ENCODE measurements at places on chromosomes 1 and 21. TPM values are rescaled to one million over a fixed set of nuclear protein-coding genes. Genes with fewer than 3 reads are reported as not detected.
A peak's percentile ranks its signal among the peaks of the same experiment; 100 is the strongest.

Gene DNALI1
- not detected for total RNA-seq

Gene C1orf232
- total RNA-seq = not detected

Gene MYBPH
- total RNA-seq = not detected

- no peak for DNase-seq
- H3K4me3 ChIP-seq = no peak overlapping the region
- peaks cover 16% of the 10 kb centered on the region for H3K36me3 ChIP-seq
- no peaks in the 10 kb centered on the region for H3K4me1 ChIP-seq
These were observed 51.7 kb downstream of the SWT1 start for GRCh38 chr1:185208626-185209180.

GRCh38 chr1:165904948-165905347 is 77.5 kb downstream of the UCK2 start:
- no peak overlapping the region for H3K27ac ChIP-seq
- no peak for DNase-seq
- peaks cover 38% of the 10 kb centered on the region for H3K36me3 ChIP-seq
- no peaks in the 10 kb centered on the region for H3K27me3 ChIP-seq

DNA sequence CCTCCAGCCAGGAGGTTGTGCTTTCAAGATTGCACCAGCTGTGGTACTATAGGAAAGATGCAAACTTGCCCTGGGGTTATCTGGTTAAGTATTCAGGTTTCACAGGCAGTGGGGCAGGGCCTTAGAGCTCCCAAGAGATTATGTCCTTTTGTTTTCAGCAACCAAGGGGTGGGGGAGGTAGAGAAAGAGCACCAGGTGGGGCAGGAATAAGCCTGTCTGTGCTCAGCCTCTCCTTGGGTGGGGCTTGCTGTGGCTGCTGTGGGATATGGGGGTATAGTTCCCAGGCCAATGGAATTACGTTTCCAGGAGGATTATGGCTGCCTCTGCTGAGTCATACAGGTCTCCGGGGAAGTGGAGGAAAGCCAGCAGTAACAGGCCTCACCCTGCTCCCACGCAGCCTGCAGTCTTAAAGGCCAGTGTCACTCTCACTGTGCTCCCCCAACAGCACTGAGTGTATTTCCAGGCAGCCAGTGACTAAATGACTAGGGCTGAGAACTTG is 508.6 kb downstream of the RWDD3 start:
- no peaks in the 10 kb centered on the region for H3K4me1 ChIP-seq
- no peak overlapping the region for H3K27ac ChIP-seq
- no peaks in the 10 kb centered on the region for H3K27me3 ChIP-seq
- no peaks in the 10 kb centered on the region for H3K36me3 ChIP-seq
- H3K4me3 ChIP-seq = no peak overlapping the region

DNA sequence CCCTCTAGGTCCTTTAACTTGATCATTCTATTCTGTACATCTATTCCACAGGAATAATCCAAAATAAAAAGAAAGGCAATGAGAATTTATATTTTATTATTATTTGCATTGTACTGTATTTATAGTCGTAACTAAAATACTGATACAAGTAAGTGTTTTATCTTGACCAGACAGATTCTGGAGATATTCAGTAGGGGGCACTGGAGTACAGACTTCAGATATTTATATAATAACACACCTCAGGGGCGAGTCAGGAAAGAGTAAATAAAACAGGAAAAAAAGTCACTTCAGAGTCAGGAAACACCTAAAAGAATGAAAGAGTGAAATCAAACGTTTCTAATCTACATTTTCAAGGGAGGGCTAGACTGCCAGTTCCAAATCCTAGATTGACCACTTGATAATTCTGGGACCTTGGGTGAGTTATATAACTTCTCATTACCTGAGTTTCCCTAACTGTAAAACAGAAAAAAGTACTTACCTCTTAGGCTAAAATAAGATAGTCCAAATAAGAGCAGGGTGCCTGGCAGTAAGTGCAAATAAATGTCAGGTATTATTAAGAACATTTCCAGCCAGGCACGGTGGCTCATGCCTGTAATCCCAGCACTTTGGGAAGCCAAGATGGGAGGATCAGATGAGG is 31.1 kb upstream of the MTF1 start:
- H3K4me3 ChIP-seq = no peak overlapping the region
- peak; percentile 10 for DNase-seq
- no peak overlapping the region for H3K27ac ChIP-seq
- H3K4me1 ChIP-seq = peaks cover 2% of the 10 kb centered on the region
- H3K27me3 ChIP-seq = no peaks in the 10 kb centered on the region

DNA sequence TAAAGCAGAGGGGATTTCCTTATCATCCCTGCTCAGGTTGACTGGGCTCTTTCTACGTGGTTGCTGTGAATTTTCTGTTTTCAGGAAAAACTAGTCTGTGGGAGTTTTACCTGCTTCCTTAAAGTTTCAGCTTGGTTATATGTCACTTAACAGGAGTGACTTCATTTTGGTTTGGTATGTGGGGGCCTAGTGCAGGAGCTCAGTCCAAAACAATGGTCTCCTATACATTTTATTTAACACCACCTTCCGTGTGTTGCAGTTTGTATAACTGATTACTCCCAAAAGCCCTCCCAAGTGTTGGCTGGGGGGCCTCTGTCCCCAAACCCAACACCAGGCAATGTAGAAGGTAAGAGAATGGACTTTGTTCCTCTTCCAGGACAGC is 5.3 kb downstream of the IL23R start:
- peaks cover 2% of the 10 kb centered on the region for H3K27me3 ChIP-seq
- H3K4me3 ChIP-seq = peak overlapping the region; percentile 54
- no peak for DNase-seq
- H3K36me3 ChIP-seq = peaks cover 9% of the 10 kb centered on the region
- H3K27ac ChIP-seq = peak overlapping the region; percentile 95
- H3K4me1 ChIP-seq = peaks cover 59% of the 10 kb centered on the region

DNA sequence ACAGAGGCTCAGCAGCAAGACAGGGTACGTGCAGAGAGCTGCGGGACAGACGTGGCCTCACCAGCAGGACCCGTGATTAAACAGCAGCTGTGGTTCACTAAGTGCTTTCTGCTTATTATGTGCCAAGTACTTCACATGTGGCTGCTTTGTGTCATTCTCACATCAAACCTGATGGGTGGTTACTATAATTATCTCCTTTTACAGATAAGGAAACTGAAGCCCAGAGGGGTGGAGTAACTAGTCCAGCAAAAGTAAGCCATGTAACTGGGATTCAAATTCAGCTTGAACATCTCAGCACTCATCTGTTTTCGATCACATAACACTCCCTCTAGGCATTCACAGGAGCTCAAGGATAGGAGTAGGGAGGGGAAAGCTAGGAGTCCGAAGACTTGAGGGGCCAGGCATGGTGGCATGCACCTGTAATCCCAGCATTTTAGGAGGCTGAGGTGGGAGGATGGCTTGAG is 50.8 kb upstream of the CLIC4 start:
- H3K27ac ChIP-seq = no peak overlapping the region
- H3K4me3 ChIP-seq = no peak overlapping the region
- H3K27me3 ChIP-seq = no peaks in the 10 kb centered on the region
- no peak for DNase-seq
- no peaks in the 10 kb centered on the region for H3K4me1 ChIP-seq
- H3K36me3 ChIP-seq = no peaks in the 10 kb centered on the region

- H3K27me3 ChIP-seq = no peaks in the 10 kb centered on the region
- peaks cover 7% of the 10 kb centered on the region for H3K36me3 ChIP-seq
- no peaks in the 10 kb centered on the region for H3K4me1 ChIP-seq
- H3K27ac ChIP-seq = no peak overlapping the region
- H3K4me3 ChIP-seq = no peak overlapping the region
- DNase-seq = no peak
These were observed 20.9 kb downstream of the PLA2G2F start for GRCh38 chr1:20160034-20160433.

GRCh38 chr1:169086603-169087455 is 19.7 kb upstream of the ATP1B1 start:
- no peaks in the 10 kb centered on the region for H3K27me3 ChIP-seq
- H3K4me1 ChIP-seq = peaks cover 9% of the 10 kb centered on the region
- H3K27ac ChIP-seq = no peak overlapping the region
- DNase-seq = no peak
- no peaks in the 10 kb centered on the region for H3K36me3 ChIP-seq
- H3K4me3 ChIP-seq = no peak overlapping the region

DNA sequence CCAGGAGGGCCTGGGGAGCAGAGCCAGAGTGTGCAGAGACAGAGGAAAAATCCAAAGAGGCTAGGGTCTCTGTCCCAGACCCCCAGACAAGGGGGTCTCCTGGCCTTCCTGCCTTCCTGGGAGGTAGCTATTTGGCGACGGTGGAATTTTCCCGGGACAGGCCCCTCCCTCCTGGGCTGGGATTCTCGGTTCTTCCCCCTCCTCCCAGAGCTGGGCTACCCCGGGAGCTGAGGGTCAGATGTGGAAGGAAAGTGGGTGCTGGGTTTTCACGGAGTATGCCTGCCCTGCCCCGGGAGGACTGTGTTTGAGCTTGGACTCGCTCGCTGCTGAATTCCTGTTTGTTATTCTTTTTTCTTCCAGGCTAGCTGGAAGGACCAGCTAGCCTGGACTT is 759 bp downstream of the AMPD2 start:
- H3K4me1 ChIP-seq = peaks cover 59% of the 10 kb centered on the region
- no peaks in the 10 kb centered on the region for H3K27me3 ChIP-seq
- peaks cover 9% of the 10 kb centered on the region for H3K36me3 ChIP-seq
- H3K4me3 ChIP-seq = peak overlapping the region; percentile 88
- no peak for DNase-seq

GRCh38 chr1:155463865-155464650 is 98.5 kb downstream of the ASH1L start:
- H3K36me3 ChIP-seq = peaks cover 13% of the 10 kb centered on the region
- no peak for DNase-seq
- H3K4me3 ChIP-seq = no peak overlapping the region

- H3K36me3 ChIP-seq = no peaks in the 10 kb centered on the region
- H3K4me1 ChIP-seq = no peaks in the 10 kb centered on the region
- no peaks in the 10 kb centered on the region for H3K27me3 ChIP-seq
- no peak for DNase-seq
- no peak overlapping the region for H3K4me3 ChIP-seq
These were observed 7.8 kb downstream of the MORN1 start for GRCh38 chr1:2383576-2383975.

- no peaks in the 10 kb centered on the region for H3K27me3 ChIP-seq
- no peak for DNase-seq
- no peaks in the 10 kb centered on the region for H3K36me3 ChIP-seq
- no peak overlapping the region for H3K4me3 ChIP-seq
- no peaks in the 10 kb centered on the region for H3K4me1 ChIP-seq
These were observed 262.4 kb downstream of the HHIPL2 start for GRCh38 chr1:222285526-222285925.

GRCh38 chr1:240883490-240883889 is 271.5 kb upstream of the GREM2 start:
- no peaks in the 10 kb centered on the region for H3K4me1 ChIP-seq
- no peak overlapping the region for H3K27ac ChIP-seq
- no peak overlapping the region for H3K4me3 ChIP-seq
- H3K27me3 ChIP-seq = no peaks in the 10 kb centered on the region
- no peak for DNase-seq

DNA sequence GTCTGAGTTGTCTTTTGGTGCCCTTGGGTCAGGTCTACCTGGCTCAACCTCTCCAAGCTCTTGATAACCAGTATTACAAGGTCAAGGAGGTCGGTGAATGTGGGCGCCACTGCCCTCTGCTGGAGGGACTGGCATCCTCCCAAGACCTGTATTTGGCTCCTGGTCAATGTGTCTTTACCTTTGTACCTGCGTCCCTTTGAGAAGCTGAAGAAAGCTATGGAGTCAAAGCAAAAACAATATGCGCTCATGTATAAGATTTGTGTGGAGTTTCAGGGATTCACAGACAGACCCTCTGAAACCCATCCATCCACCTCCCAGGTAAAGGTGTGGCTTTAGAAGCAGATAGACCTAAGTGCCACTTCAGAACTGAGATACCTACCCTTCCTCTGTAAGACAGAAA is 61.8 kb upstream of the NBL1 start:
- H3K4me1 ChIP-seq = peaks cover 6% of the 10 kb centered on the region
- no peaks in the 10 kb centered on the region for H3K27me3 ChIP-seq
- H3K4me3 ChIP-seq = no peak overlapping the region
- peak; percentile 87 for DNase-seq

GRCh38 chr1:241627453-241628259 is 12.5 kb downstream of the CHML start:
- H3K27me3 ChIP-seq = no peaks in the 10 kb centered on the region
- DNase-seq = peak; percentile 59
- peak overlapping the region; percentile 53 for H3K4me3 ChIP-seq
- peaks cover 31% of the 10 kb centered on the region for H3K4me1 ChIP-seq

DNA sequence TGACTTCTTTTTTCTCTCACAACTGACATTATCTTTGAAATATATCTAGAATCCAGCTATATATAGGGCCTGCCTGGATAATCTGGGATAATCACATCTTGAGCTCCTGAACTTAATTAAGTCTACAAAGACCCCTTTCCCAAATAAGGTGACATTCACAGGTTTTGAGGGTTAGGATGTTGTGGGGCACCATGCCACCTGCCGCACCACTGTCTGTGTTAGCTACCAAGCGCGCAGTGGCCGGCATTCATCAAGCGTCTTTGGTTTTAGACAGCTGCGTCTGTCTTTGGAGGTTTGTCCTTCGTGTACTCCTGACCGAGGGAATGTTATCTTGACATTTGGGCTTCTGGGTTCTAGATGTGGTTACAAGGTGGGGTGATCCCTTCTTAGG is 7.5 kb downstream of the TRAPPC10 start:
- H3K4me1 ChIP-seq = peaks cover 80% of the 10 kb centered on the region
- H3K4me3 ChIP-seq = no peak overlapping the region
- H3K27me3 ChIP-seq = no peaks in the 10 kb centered on the region
- peak overlapping the region; percentile 80 for H3K27ac ChIP-seq
- DNase-seq = no peak

DNA sequence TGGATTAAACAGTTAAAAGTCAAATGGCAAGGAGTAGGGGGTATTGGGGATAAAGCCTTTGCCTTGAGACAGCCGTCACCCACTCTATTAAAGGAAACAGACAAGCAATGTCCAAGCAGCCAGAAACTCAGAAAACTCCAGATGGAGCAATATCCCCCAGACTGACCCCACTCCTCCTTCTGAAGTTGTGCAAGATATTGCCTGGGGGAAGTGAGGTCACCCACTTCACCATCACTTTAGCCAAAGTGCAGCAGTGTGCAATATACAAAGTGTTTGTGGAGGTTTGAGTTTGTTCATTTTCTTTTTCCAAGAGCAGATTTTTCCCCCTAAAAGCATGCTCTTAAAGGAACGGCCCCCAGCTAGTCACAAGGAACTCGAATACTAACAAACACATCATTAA is 125.1 kb downstream of the ETS2 start:
- no peak overlapping the region for H3K4me3 ChIP-seq
- no peak overlapping the region for H3K27ac ChIP-seq
- no peak for DNase-seq
- H3K27me3 ChIP-seq = peaks cover 5% of the 10 kb centered on the region
- H3K4me1 ChIP-seq = no peaks in the 10 kb centered on the region
- H3K36me3 ChIP-seq = no peaks in the 10 kb centered on the region

- H3K4me3 ChIP-seq = no peak overlapping the region
- H3K4me1 ChIP-seq = no peaks in the 10 kb centered on the region
- no peaks in the 10 kb centered on the region for H3K36me3 ChIP-seq
These were observed 1.6 kb downstream of the VTCN1 start for GRCh38 chr1:117209094-117209493.

All from activated CD8-positive, alpha-beta T cell treated with anti-CD3 and anti-CD28 coated beads for 36 hours (primary cell).